ENCODE measurements at places on chromosomes 4 and X. TPM values are rescaled to one million over a fixed set of nuclear protein-coding genes. Genes with fewer than 3 reads are reported as not detected.

- DNase-seq, result no peak
These were observed 43.4 kb downstream of the SHROOM2 start for GRCh38 chrX:9829308-9830267.

DNA sequence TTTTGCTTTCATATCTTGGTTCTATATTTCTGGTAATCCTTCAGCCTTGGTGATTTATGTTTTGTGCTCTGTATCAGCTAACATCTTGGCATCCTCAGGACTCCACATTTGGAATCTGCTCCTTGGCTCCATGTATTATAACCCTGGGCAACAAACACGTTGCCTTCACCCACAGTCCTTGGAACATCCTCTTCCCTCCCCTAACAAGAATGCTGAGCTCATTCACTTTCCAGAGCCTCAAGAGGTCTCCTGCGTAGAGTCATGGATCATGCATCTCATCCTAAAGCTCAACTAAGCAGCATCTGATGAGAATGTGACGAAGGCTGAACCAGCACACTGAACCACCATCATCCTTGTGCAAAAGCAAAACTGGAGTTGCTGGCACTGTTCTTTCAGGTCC lies 60.5 kb upstream of the C1GALT1C1 start:
- no peak for DNase-seq

- no peak for DNase-seq
These were observed 138.4 kb downstream of the LDB2 start for GRCh38 chr4:16759931-16760582.

DNA sequence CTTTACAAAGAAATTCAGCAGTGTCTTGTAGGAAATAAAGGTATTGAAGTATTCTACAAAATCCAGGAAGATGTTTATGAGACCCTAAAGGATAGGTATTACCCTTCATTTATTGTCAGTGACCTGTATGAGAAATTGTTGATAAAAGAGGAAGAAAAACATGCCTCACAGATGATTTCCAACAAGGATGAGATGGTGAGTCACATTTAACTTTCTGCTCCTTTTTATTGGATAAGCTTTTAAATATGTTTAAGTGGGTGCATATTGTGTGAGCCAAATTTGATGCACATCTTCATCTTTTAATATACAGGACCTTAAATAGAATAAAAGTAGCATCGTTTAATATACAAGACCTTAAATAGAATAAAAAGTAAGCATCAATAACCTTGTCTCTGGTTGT lies 72.1 kb downstream of the LRP2BP start:
- DNase-seq, result no peak

DNA sequence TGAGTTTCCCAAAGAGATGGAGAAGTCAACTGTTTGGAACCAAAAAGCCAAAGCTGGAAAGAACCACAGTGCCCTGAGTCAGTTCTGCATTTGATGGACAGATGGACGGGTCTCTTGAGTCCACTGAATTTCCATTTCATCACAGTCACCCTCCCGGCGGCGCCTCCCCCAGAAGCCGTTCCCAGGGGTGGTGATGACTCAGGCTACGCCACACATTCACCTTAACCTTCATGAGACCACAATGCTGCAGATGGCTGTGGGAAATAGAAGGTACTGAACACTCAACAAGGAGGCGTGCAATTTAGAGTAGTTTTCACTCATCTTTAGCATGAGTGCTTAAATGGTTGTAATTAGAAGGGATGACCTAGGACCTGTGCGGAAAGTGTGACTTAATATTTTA lies 61.3 kb downstream of the STOX2 start:
- no peak for DNase-seq

- no peak for DNase-seq
These were observed 96.3 kb downstream of the BANK1 start for GRCh38 chr4:101886826-101887225.

GRCh38 chr4:85726555-85726954 lies 251.6 kb downstream of the ARHGAP24 start:
- no peak for DNase-seq

DNA sequence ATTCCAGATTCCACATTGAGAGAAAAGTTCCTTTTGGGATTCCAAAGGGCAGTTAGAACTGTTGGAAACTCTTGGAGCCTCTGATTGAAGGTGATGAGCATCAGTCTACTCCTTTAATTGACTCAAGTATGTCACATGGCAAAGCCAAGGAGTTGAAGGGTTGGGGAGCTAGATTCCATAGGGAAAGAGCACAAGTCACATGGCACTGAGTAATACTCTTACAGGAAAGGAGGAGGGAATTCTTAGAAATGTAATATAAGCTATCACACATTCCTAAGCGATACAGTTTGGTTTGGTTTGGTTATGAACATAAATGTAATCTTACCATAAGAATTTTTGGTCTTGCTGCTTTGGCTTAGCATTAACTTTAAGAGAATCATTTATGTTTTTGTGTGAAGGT lies 15.7 kb downstream of the SPCS3 start:
- no peak for DNase-seq

DNA sequence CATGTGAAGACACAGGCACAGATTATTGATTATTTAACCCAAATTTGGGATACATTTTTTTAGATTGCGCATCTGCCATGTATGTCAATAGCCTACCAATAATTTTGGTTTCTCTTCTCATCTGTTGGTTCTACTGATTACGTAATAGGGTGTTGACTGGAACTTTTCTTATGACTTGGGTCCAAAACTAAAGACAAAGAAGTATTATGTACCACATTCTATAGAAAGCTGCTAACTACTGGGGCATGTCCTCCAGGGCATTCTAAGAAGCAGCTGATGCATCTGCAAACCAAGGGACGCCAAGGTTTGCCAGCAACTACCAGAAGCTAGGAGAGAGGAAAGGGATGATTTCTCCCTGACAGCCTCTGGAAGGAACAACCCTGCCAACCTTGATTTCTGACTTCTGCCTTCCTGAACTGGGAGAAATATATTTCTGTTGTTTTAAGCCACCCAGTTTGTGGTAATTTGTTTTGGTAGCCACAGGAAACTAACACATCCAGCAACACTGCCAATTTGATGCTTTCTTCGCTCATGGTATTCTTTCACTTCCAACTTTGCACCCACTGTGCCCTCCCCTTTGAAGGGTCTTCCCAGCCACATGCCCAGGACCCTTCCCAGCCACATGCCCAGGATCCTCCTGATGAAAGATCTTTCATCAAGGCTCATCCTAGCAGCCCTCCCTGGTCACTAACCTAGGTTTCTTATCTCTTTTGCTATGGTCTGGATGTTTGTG lies 15.9 kb upstream of the TLR1 start:
- DNase-seq, result no peak

GRCh38 chrX:143287236-143287635 lies 230.0 kb downstream of the SPANXN3 start:
- no peak for DNase-seq

GRCh38 chr4:180449395-180449956 lies 1793.7 kb upstream of the TENM3 start:
- no peak for DNase-seq

DNA sequence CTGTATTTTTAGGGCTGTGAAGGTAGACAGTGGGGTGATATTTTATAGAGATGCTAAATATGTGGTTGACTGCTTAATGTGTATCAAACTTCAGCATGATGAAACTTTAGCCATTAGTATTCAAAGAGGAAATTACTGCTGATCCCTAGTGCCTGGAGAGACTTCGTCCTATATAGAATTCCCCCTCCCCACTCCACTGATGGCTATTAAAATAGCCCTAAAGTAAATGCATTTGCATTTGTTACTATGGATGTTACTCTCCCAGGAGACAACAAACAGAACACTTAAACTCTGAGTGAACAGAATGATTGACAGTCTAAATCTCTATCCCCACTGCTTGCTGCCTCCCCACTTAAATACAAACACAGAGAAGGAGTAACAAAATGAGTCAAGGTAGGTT lies 39.1 kb downstream of the ADGRL3 start:
- no peak for DNase-seq

GRCh38 chr4:5708449-5709206 lies at the start of gene EVC2:
TSS of gene EVC2 (minus strand) at chr4:5708559. CDS start at chr4:5708513, 46 bp downstream.
- peak; percentile 58 for DNase-seq

GRCh38 chrX:7215842-7216241 lies 67.9 kb upstream of the PUDP start:
- no peak for DNase-seq

GRCh38 chr4:184197536-184198082 lies 20.1 kb downstream of the ENPP6 start:
- DNase-seq, result no peak

- no peak for DNase-seq
These were observed 1.1 kb downstream of the KLHL15 start for GRCh38 chrX:24025741-24026403.

DNA sequence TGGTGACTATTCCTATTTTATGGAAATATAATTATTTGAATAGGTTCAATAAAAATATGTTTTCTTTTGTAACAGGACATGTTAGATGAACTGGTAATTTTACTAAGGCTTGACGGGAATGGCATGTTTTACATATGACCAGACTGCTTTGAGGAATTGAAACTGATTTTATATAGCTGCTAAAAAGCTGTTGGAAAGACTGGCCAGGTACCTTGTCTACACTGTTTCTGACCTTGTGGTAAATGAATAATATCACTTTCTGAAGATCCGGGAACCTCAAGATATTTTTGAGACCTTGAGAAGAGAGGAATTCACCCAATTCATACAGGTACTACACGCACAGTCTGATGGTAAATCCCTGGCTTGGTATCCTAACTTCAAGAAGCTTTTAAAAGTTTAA lies 42.1 kb upstream of the USP46 start:
- DNase-seq, result no peak

DNA sequence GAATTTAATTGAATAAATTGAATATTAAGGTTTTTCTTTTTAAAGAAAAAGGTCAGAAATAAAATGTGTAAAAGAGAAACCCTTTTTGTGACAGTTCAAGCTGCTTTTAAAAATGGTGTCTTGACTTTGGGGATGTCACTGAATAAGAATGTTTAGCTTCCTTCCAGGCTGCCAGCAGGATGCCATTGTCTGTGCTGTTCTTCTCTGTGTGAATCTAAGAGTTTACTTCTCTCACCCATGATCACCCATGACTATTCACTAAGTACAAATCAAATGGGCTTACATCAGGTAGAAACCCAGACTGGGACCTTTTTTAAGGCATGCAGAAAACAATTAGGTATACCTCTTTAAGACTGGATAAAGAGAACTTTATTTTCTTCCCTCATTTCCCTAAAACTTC lies 115.3 kb downstream of the DACH2 start:
- no peak for DNase-seq

DNA sequence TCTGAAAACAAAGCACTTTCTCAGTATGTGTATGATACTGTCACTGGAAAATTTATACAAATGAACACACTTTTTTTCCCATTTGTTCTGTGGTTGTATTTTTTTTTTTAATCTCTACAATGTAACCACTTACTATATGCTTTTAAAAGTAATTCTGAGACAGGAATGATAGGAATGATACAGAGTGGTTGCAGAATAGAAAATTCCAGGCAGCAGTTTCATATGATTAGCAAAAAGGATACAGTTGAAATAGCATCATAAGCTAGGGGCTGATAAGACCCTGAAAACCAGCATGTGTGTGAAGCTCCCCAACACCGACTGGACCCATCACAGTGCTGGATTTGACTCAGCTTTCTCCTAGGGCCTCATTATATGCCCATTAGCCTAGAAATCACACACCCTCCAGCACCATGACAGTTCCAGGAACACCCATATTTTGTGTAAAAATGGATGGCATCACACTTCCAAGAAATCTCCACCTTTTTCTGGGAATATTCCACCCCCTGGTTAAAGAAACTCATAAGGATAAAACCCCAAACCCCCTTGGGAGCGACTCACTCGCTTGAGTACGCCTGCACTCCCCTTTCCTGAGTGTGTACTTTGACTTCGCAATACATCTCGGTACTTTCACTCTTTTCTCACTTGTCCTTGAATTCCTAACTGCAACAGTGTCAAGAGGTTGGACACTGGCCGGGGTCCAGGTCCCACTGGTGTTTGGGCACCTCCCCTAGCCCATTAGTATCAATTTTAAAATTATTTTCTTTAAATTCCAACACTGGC lies 77.4 kb upstream of the AGA start:
- no peak for DNase-seq

DNA sequence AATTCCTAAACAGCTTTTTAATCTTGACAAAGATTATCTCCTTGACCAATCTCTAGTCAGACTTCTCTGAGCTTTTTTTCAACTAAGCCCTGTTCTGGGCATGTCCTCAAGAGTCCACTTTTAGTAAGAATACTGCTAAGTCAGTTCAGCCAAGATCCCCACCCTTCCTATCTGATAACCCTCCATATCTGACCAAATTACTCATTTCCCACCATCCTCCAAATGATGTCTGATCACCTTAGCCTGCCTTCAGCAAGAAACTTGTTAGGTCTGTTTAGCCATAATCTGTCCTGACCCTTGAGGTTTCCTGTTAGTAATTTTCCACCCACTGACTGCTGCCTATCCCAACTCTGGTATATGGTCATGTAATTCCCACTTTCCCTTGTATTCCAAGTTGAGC lies 65.2 kb downstream of the FAM13A start:
- DNase-seq, result no peak

DNA sequence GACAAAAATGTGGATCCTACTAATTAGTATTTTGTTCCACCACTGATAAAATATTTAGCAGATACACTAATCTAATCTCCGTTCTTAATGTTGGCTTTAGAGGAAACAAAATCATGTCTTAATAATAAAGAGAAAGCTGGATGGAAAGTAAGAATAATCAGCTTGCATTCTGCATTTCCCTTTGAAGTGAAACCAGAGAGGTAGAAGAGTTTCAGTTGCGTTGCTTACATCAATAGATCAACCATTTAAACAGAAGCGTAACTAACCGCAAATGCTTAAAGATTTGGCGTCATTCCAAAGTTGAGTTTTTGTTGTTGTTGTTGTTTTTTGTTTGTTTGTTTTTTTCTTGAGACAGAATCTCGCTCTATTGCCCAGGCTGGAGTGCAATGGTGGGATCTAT lies 168.9 kb downstream of the TRIML1 start:
- DNase-seq, result no peak

- no peak for DNase-seq
These were observed 12.5 kb upstream of the CLNK start for GRCh38 chr4:10697086-10697485.

GRCh38 chr4:80049402-80049801 lies 23.6 kb downstream of the ANTXR2 start:
- no peak for DNase-seq

Gene VMA21
- 15.8 TPM for total RNA-seq

Gene RNF212
- 9.1 TPM for total RNA-seq

Gene FGF5
- total RNA-seq, result 0.16 TPM

Gene CFI
- 5.6 TPM for total RNA-seq

Gene FABP2
- 11.2 TPM for total RNA-seq

Gene CCDC158
- not detected for total RNA-seq

Gene KIF4A
- total RNA-seq, result 4.4 TPM

Gene NXF2B
- not detected for total RNA-seq

Gene CABS1
- total RNA-seq, result not detected

Gene ASMT
- not detected for total RNA-seq

Gene PDGFC
- total RNA-seq, result 7.5 TPM
